ENCODE measurements at places on chromosomes 1 and 21.
A peak's percentile ranks its signal among the peaks of the same experiment; 100 is the strongest.

DNA sequence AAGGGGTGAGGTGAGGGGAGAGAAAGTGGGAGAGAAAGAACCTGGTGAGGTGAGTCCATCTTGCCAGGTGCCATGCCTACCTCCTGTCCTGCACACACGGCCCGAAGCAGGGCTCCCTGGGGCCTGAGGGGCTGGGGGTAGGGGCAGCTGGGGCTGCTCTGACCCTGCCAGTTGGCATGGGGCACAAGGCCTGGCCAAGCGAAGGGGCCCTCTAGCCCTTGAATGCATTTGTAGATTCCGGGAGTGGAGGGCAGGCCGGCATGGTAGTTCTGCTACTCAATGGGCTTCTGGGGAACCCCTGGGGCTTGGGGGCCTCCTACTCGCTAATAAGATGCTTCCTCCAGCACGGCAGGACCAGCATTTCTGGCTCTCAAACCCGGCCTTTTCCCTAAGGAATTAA, 3.6 kb upstream of the PRDM16 start:
- DNase-seq = peak; percentile 10

- no peak for DNase-seq
Measured at GRCh38 chr1:227779021-227779441, 36.4 kb upstream of the PRSS38 start.

- DNase-seq = no peak
Measured at GRCh38 chr1:180912801-180913565, at the start of gene KIAA1614. Gene KIAA1614 (plus strand): TSS chr1:180912897. CDS start chr1:180913244, 347 bp downstream.

- DNase-seq = no peak
Measured at GRCh38 chr1:174039027-174039426, 16.9 kb upstream of the RC3H1 start.

GRCh38 chr1:211535346-211535745, 43.4 kb upstream of the RD3 start:
- DNase-seq = no peak

- DNase-seq = no peak
Measured at GRCh38 chr21:34818662-34819158, 149.9 kb downstream of the CLIC6 start.

- DNase-seq = no peak
Measured at GRCh38 chr21:16821588-16821987, 691.3 kb upstream of the CXADR start.

DNA sequence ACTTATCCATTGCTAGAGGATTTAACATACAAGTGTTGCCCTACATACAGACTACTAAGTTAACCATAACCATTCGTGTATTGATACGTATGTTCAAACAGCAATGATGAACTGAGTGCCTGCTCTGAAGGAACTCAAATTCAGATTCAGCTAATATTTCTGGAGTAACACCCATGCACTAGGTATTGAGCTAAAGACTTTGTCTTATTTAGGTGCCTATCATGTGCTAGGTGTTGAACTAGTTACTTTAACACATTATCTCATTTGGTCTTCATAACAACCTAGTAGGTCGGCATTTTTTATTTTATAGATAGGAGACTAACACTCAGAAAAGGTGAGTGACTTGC, 160.0 kb downstream of the LTN1 start:
- no peak for DNase-seq

- DNase-seq = no peak
Measured at GRCh38 chr1:19179597-19180264, 30.3 kb downstream of the UBR4 start.

GRCh38 chr1:210428696-210429095, 100.0 kb downstream of the HHAT start:
- DNase-seq = no peak

GRCh38 chr1:211371406-211372105, 44.9 kb downstream of the TRAF5 start:
- no peak for DNase-seq

DNA sequence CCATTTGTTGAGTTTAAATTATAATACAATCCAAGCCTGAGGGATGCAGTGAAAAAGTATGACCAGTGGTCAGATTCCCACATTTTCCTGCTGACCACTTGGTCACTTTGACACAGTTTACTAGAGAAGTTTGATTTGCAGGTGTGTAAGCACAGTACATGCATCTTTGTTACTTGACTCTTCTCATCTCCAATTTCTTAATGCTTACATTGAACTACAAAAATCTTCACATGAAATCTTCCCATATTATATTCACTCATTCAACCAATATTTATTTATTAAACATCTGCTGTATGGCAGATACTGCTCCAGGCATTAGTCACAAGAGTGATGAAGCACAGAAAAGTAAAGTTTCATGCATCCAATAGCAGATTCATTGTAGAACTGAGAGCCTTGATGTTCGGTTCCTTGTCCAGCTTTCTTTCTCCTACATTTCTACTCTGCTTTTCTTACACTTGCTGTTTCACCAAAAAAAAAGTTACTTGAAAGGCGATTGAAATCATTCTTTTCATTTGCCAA, 211.7 kb downstream of the NFIA start:
- no peak for DNase-seq

- no peak for DNase-seq
Measured at GRCh38 chr1:37647281-37647680, 12.6 kb upstream of the RSPO1 start.

DNA sequence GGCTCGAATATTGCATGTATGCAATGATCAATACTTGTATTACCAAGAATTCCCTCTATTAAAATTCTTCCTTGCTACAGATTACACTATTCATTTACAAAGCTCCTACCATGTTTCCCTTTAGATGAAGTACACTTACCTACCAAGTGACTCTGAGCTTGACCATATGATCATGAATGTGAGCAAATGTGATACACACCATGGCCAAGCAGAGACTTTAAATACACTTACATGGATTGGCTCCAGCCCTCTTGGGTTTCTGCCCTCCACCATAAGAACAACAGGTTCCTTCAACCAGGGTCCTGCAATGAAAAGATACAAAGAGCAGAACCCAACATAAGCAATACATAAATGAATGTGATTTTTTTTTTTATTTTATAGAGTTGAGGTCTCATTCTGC, 30.0 kb downstream of the LRRC52 start:
- no peak for DNase-seq

GRCh38 chr1:219317762-219318353, 144.2 kb downstream of the LYPLAL1 start:
- DNase-seq = no peak

DNA sequence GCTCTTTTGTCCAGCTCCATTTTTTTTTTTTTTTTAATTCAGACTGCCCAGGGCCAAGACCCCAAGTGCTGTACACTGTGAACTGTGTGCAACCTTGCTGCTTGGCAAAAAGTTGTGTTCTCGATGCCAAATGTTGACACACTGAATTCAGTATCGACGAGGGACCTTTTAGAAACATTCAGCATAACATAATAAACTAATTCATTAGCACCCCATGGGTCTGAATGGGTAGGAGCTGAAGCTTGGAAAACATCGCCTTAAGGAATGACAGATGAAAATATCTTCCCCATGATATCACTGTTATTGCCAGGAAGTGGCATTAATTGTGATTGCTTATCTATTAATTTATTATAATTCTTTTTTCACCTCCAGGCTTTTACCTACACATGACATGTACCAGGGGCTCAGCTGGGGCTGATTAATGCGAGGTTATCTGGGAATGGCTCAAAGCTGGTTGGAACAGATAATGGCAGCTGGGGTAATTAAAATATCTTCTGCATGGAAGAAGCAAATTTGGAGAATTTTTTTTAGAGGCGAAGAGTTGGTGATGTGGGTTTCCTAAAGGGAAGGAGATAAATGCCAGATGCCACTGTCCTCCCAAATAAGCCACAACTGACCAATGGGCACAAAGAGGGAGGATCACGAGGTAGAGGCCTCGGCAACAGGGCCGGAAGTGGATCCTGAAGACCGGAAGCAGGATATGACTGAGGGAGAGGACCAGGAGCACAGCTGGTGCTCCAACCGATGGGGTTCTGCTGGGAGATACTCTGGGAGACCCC, 169.3 kb downstream of the GRIK3 start:
- no peak for DNase-seq
